ENCODE measurements at places on chromosomes 2 and 18. TPM values are rescaled to one million over a fixed set of nuclear protein-coding genes. Genes with fewer than 3 reads are reported as not detected.

GRCh38 chr2:238322001-238322411 is 1.7 kb downstream of the TRAF3IP1 start:
- no peak for DNase-seq

- no peak for DNase-seq
These were observed 507.1 kb downstream of the TMEM182 start for GRCh38 chr2:103268841-103269498.

DNA sequence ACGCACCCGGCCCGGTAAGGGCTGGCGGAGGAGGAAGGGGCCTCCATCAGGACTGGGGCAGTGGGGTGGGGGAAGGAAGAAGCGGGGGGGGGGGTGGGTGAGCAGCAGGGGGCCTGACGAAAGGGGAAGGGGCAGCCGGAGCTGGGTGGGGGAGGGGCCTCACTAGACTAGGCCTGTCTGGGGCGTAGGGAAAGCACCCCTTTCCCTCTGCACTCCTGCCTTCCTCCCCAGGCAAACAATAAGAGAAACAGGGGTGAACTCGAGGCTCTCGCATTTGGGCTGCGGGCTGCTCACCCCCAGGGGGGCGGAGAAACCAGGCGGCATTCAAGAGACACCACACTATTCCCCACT is 82.7 kb upstream of the POMC start:
- no peak for DNase-seq

GRCh38 chr2:50143822-50144575 is 887.9 kb downstream of the NRXN1 start:
- peak; percentile 13 for DNase-seq

DNA sequence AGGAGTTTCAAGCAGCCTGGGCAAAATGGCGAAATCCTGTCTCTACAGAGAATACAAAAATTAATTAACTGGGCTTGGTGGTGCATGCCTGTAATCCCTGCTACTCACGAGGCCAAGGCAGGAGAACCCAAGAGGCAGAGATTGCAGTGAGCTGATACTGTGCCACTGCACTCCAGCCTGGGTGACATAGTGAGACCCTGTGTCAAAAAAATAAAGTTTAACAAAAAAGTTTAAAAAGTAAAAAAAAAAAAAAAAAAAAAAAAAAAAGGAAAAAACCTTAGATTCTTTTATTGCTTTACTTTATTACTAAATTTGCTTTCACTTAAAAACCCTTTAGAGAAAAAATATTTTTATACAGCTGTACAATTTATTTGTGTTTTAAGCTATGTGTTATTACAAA is 10.7 kb downstream of the CREB1 start:
- DNase-seq, result no peak

DNA sequence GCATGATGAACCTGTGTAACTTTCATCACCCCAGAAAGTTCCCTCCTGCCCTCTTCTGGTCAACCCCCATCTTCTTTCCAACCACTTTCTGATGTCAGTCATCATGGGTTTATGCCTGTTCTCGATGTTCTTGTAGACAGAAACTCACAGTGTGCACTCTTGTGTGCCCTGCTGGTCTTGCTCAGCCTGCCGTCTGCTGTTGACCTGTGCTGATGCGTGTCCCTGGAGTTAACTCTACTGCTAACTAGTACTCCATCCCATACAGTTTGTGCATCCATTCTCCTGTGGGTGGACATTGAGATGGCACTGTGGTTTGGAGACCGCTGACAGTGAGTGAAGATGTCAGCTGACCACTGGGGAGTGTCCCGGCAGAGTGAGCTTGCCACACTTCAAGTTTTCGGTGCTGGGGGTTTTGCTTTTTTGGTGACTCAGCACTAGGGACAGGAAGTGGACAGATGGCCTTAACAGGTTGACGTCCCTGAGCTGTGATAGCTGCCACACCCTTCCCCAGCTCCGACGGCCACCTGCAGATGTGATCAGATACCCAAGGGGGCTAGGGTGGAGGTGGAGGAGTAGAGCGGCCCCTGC is 14.8 kb downstream of the KLHL29 start:
- no peak for DNase-seq

GRCh38 chr18:58314284-58314683 is 270.3 kb downstream of the NEDD4L start:
- peak; percentile 82 for DNase-seq

DNA sequence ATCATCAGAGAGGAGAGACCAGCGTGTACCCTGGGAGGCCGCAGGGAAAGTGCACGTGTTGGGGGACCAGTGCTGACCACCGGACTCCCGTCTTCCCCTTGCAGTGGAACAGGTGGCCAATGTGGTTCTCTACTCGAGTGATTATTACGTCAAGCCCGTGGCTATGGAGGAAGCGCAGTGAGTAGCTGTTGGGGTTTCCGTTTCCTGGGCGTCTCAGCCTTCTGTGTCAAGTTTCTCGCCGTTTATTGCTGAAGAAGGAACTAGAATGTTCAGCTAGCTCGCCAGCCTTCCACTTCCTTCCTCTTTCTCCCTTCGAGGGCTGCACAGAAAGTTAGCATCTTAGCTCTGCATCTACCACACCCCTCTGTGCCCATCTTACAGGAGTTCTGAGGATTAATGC is 22.8 kb upstream of the DGKD start:
- no peak for DNase-seq

RTP5 gene
- not detected for total RNA-seq

DNA sequence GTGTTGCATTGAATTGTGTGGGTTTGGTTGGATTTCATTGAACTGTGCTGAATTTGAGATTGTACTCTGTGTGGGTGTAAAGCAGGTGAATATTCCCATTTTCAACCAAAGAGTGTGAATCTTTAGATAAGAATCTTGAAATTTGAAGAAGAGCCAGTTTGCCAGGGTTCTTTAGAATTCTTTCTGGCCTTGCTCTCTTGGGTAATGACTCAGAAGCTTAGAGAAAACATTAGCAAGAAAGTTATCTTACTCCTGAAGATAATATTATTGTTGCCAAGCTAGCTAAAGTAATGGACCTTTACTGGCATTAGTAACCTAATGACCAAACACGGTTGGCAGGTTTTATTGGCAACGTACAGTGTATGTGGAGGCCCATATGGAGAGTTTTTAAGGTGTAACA is 46.4 kb upstream of the SIX3 start:
- no peak for DNase-seq

DNA sequence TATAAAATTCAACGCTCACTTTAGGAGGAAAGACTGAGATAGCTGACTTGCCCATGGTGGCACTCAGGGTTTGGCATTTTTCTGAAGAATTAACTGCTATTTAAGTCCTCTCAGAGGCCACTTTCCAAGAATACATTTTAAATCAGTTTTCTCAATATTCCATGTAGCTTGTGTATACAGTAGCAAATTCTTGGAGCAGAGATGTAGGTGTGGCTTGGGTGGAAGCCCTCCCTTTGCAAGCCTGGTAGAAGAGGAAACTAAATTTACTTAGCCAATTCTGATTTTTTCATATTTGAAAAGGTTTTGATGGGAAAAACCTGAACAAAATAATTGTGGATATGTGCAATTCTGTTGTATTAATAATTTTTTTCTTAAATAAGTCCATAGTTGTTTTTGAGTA is 14.0 kb upstream of the ITGAV start:
- DNase-seq, result no peak

EMX1 gene
- 1.0 TPM for total RNA-seq

- DNase-seq, result peak; percentile 23
These were observed 122.7 kb upstream of the GCFC2 start for GRCh38 chr2:75833386-75833785.

- DNase-seq, result no peak
These were observed 16.6 kb downstream of the MALT1 start for GRCh38 chr18:58687871-58688308.

DNA sequence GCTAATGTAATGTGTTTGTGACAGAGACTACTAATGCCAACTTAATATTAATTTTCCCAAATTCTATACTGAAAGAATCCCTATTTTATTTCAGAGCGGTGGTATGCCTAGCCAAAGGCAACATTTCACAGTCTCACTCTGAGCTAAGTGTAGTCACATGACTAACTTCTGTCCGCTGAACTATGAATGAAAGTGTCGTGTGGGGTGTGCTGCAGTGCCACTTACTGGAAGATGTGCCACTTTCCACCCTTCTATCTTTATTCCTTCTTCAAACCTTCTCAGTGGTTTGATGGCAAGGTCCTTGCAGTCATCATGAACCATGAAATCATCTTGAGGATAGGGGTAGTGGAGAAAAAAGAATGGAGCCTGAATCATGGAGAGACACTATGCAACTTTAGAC is 47.3 kb upstream of the C1D start:
- DNase-seq, result no peak

FIGN gene
- 7.7 TPM for total RNA-seq

ALLC gene
- not detected for total RNA-seq

DIS3L2 gene
- total RNA-seq, result 31.6 TPM
